ENCODE measurements at places on chromosomes 3 and 15. TPM values are rescaled to one million over a fixed set of nuclear protein-coding genes. Genes with fewer than 3 reads are reported as not detected.

DNA sequence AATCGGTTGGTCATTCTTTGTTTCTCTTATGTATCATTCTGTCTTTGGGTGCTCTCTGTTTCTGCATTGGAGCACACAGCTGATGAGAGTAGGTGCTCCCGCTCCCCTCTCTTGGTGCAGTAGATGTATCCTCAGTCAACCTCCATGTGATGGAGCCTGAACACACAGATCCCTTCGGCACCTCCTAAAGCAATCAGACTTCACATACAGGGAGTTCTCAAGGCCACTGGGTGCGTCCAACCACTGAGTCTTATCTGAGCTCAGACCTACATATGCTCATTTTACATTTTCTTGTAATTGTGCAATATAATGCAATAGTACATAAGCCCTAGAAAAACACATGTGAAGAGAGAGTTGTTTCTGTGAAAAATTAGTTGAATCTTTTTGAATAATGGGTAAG is 198.1 kb upstream of the ATP10A start:
- no peak for DNase-seq

DNA sequence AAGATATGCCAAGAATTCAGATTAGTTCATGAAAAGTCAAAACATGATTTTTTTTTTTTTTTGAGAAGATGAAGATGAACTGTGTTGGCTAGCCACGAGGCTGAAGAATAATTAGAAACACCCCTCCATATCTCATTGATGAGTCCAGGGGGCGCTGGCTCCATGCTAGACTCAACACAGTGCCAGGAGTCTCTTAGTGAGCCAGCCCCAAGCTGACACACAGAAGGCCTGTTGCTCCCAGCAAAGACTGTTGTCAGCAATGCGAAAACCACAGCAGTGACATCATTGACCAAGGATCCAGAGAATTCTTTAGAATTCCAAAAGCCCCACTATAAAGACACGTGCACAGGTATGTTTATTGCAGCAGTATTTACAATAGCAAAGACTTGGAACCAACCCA is 185.2 kb downstream of the ANXA2 start:
- DNase-seq, result no peak

DNA sequence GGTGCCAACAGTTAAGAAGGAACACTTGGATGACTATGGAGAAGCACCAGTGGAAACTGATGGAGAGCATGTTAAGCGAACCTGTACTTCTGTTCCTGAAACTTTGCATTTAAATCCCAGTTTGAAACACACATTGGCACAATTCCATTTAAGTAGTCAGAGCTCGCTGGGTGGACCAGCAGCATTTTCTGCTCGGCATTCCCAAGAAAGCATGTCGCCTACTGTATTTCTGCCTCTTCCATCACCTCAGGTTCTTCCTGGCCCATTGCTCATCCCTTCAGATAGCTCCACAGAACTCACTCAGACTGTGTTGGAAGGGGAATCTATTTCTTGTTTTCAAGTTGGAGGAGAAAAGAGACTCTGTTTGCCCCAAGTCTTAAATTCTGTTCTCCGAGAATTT is 3.0 kb downstream of the SKIL start:
- DNase-seq, result no peak

GRCh38 chr3:95442766-95443165 is 1371.6 kb upstream of the EPHA6 start:
- no peak for DNase-seq

Gene COL6A5
- 0.30 TPM for total RNA-seq

Gene CHP1
- 49.4 TPM for total RNA-seq
